Thymus (tissue), 14 donors: ENCODE measurements at places on chromosomes 7 and 10.

DNA sequence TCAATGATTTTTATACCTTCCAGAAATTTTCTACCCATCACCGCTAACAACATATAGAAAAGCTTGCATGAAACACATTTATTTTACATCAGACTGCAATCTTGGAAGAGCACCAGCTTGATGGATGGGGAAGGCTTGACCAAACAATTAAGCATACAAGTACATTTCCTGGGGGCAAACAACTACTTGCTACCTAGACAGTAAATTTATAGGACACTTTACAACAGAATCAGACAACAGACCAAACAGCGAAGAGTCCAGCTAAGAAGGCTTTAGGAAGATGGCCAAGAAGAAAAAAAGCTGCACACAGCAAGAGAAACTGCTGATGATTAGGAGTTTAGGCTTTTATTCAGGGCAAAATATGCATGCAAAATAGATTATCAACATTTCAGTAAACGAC, 8.0 kb downstream of the AASS start:
- no peak for DNase-seq
- H3K36me3 ChIP-seq, result no peaks in the 10 kb centered on the region
- H3K27me3 ChIP-seq, result no peaks in the 10 kb centered on the region
- H3K4me1 ChIP-seq, result no peaks in the 10 kb centered on the region
- no peak overlapping the region for H3K27ac ChIP-seq

- DNase-seq, result no peak
- no peaks in the 10 kb centered on the region for H3K27me3 ChIP-seq
- H3K4me1 ChIP-seq, result no peaks in the 10 kb centered on the region
- H3K4me3 ChIP-seq, result no peak overlapping the region
Measured at GRCh38 chr7:108385834-108386422, 70.3 kb downstream of the NRCAM start.

GRCh38 chr7:65251851-65252620, 121.6 kb upstream of the ZNF92 start:
- no peaks in the 10 kb centered on the region for H3K36me3 ChIP-seq
- peak overlapping the region; percentile 43 for H3K4me3 ChIP-seq
- peaks cover 7% of the 10 kb centered on the region for H3K4me1 ChIP-seq
- no peak for DNase-seq
- peaks cover 31% of the 10 kb centered on the region for H3K27me3 ChIP-seq

DNA sequence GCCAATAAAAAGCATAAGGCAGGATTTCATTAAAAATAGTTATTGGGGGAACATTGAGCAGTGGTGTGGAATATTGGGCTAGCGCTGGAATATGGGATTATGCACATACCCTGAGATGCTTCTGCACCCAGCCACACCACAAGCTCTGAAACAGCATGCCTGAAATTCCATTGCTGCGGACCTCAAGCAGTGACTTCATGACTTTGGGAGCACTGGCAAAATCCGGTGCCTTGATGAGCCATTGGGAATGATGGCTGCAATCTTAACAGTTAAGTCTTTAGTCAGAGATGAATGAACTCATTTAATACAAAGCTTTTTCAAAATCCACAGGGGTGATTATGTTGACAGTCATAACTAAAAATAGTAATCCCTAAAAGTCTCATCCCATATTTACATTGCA, 274.7 kb upstream of the MTPN start:
- no peak overlapping the region for H3K4me3 ChIP-seq
- no peaks in the 10 kb centered on the region for H3K27me3 ChIP-seq
- no peak for DNase-seq
- no peak overlapping the region for H3K27ac ChIP-seq

GRCh38 chr7:101021703-101022102, 1.8 kb downstream of the MUC17 start:
- no peak overlapping the region for H3K27ac ChIP-seq
- no peaks in the 10 kb centered on the region for H3K27me3 ChIP-seq

DNA sequence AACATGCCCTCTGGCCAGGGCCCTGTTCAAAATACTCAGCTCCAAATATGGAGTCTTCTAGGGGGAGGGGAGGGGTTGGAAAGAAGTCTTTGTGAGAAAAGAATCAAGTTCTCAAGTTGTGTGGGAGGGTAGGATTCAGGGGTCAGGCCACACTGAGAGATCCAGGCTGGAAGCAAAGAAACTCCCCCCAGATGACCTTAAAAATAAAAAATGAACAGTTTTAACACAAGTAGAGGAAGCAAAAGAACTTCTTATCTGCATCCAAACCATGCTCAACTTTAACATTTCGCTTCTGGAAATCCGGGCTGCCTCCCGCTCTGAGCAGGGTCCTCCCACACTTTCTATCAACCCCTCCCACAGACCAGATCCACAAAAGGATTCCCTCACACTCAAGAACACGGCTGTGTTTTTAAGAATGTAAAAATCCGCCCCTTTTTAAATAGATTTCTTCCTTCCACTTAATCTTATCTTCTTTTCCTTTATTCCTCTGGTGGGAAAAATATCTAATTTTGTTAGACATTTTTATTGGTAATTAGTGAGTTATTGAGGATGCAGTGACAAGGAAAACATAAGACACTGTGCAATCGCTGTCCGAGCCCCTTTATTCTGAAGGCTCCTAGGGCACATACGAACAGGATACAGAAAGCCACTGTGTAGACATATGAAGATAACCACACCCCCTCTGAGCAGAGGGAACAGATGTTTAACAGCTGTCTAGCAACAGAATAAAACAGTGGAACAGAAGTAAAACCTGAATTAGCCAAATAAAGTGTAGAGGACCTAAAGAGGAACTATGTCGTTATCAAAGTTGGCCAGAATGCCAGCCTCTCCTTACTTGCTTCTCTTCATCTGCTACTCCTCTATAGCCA, 43.8 kb downstream of the CYTH3 start:
- no peaks in the 10 kb centered on the region for H3K4me1 ChIP-seq
- no peak for DNase-seq
- no peak overlapping the region for H3K27ac ChIP-seq
- no peaks in the 10 kb centered on the region for H3K27me3 ChIP-seq

- no peak overlapping the region for H3K4me3 ChIP-seq
- no peaks in the 10 kb centered on the region for H3K36me3 ChIP-seq
- H3K27ac ChIP-seq, result no peak overlapping the region
- DNase-seq, result no peak
Measured at GRCh38 chr7:69937097-69937496, 338.8 kb downstream of the AUTS2 start.

DNA sequence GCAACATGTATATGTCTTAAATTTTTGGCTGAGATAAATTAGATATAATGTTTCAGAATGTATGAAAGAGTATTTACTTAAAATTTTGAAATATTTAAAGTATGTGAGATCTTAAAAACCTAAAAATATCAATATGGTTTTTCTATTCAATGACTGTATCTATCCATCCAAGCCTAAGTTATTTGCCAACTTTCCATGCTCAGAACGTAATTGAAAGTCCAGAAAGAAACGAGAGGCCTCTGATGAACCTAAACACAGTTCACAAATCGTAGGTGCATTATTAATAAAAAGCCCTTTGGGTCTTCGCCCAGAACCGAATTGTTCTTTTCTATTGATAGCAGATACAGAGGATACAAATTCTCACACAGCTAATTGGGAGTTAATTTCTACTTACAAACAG, 6.5 kb downstream of the SVIL start:
- no peaks in the 10 kb centered on the region for H3K27me3 ChIP-seq
- no peaks in the 10 kb centered on the region for H3K4me1 ChIP-seq
- H3K4me3 ChIP-seq, result no peak overlapping the region
- no peaks in the 10 kb centered on the region for H3K36me3 ChIP-seq
- H3K27ac ChIP-seq, result no peak overlapping the region
- DNase-seq, result no peak

GRCh38 chr7:30888747-30889146, 22.9 kb upstream of the AQP1 start:
- H3K27ac ChIP-seq, result no peak overlapping the region
- no peaks in the 10 kb centered on the region for H3K27me3 ChIP-seq
- no peak for DNase-seq
- H3K4me1 ChIP-seq, result no peaks in the 10 kb centered on the region
- no peak overlapping the region for H3K4me3 ChIP-seq

DNA sequence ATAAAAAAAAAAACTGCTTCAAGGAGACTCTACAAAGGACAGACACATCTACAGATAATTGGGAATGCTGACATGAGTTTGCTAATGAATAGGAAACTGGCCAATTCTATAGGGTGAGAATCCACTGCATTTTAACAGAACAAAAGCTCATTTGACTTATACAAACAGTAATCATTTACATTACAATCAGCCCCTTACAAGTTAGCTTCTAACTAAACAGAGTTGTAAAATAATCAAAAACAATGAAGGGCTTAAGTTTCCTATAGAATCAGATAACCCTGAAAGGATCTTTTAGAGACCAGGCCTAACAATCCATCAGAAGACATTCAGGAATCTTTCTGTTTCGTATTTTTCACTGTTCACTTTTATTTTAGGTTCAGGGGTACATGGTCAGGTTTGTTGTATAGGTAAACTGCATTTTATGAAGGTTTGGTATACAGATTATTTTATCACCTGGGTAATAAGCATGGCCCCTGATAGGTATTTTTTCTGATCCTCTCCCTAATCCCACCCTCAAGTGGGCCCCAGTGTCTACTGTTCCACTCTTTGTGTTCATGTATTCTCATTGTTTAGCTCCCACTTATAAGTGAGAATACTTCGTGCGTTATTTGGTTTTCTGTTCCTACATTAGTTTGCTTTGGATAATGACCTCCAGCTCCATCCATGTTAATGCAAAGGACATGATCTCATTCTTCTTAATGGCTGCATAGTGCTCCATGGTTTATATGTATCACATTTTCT, 131.3 kb upstream of the NOBOX start:
- no peak overlapping the region for H3K27ac ChIP-seq
